Fibroblast of skin of scalp (primary cell): ENCODE measurements at places on chromosomes 11 and 22.
A peak's percentile ranks its signal among the peaks of the same experiment; 100 is the strongest.

DNA sequence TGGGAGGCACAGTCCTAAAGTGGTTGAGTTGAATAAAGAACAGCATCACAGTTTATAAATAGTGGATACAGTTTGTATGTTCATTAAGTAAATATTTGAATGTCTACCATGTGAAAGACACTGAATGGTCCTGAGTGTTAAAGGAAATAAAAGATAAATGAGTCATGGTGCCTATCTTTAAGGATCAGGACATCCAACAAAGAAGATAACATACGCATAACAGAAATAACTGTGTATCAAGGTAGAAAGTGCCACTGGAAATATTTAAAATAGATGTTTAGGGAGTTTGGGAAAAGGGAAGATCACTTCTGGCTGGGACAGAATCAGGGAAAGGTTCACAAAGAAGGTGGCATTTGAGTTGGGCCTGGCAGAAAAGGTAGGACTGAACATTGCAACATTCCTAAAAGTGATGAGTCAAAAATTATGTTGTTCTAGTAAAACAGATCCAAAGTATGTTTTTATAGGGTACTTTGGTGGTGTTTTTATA lies 41.5 kb downstream of the CSTPP1 start:
- DNase-seq, result no peak

- no peak for DNase-seq
These were observed 504.7 kb upstream of the ARHGAP42 start for GRCh38 chr11:100182350-100182749.

- DNase-seq, result no peak
These were observed 72.1 kb upstream of the CD44 start for GRCh38 chr11:35066783-35067423.

GRCh38 chr11:77879218-77879617 lies 58.3 kb downstream of the AAMDC start:
- peak; percentile 55 for DNase-seq

DNA sequence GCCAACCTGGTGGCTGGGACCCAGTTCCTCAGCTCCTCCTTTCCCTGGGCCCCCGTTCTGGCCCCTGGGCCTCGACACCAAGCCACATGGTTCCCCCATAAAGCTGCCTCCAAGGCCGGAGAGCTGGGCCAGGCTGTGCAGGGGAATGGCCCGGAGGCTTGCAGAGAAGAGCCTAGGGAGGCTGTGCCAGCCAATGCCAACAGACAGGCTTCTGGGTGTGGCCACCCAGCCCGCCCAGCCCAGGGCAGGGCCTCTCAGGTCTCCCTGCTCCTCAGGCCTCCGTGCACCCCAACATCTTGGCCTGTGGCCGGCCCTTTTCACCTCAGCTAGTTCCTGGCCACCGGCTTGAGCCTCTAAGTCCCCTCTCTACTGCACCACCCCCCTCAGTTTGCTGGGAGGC lies 17.4 kb upstream of the FLRT1 start:
- DNase-seq, result no peak

GRCh38 chr22:42967933-42968332 lies 47.0 kb downstream of the PACSIN2 start:
- peak; percentile 44 for DNase-seq

- DNase-seq, result peak; percentile 82
These were observed 4.5 kb upstream of the TIMP3 start for GRCh38 chr22:32796865-32797573.

GRCh38 chr11:107265591-107266121 lies 192.0 kb downstream of the CWF19L2 start:
- DNase-seq, result no peak

GRCh38 chr11:48193876-48194275 lies 22.7 kb upstream of the OR4B1 start:
- peak; percentile 8 for DNase-seq

DNA sequence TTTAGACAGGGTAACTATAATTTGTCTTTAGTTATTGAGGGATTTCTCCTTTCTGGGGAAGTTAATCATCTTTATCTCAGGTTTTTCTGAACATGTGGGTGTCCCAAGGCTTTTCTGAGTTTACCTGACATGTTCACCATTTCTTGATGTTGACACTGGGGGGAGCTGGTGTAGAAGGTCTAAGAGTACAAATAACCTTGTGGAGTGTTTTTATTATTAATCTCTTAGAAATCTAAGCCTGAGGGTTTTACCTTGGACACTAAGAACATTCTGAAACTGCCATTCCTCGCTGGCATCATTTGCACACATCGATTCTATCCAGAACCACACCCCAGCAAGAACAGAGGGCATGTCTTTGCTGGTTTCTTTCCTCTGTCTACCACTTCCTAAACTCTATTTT lies 15.6 kb upstream of the C11orf91 start:
- peak; percentile 44 for DNase-seq

DNA sequence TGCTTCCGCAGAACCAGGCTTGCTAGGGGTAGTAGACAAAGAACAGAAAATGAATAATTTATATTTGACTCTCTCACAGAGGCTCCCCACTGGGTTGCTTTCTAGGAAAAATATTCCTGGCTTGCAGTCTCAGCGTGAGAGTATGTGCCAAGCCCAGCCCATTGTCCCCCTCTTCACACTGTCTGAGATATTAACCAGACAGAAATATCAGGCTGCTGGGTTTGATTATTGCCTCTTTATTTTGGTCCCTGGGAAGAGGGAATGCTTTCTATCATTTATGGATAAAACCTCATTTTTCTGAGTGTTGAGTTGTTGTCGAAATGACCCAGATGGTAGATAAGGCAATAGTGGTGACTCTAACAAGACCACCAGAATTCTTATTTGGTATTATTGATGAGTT lies 367.9 kb downstream of the METTL15 start:
- DNase-seq, result peak; percentile 81

DNA sequence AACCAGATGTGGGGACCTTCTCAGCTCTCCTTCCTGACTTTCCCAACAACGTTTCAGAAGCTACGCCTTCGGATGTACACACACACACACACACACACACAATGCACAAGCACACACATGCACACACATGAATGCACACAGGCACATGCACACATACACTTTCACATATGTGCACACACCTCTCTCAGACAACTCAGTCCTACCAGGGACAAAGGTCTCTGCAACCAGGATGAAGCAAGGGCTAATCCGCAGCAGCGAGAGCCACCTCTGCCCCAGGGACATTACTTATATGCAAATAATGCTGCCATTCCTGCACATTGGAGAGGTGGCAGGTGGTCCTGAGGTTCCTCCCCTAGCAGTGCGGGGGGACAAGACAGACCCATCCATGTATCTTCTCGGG lies 27.4 kb upstream of the LINC01488 start:
- DNase-seq, result no peak

GRCh38 chr11:70544774-70545609 lies 146.7 kb downstream of the CTTN start:
- peak; percentile 20 for DNase-seq

DNA sequence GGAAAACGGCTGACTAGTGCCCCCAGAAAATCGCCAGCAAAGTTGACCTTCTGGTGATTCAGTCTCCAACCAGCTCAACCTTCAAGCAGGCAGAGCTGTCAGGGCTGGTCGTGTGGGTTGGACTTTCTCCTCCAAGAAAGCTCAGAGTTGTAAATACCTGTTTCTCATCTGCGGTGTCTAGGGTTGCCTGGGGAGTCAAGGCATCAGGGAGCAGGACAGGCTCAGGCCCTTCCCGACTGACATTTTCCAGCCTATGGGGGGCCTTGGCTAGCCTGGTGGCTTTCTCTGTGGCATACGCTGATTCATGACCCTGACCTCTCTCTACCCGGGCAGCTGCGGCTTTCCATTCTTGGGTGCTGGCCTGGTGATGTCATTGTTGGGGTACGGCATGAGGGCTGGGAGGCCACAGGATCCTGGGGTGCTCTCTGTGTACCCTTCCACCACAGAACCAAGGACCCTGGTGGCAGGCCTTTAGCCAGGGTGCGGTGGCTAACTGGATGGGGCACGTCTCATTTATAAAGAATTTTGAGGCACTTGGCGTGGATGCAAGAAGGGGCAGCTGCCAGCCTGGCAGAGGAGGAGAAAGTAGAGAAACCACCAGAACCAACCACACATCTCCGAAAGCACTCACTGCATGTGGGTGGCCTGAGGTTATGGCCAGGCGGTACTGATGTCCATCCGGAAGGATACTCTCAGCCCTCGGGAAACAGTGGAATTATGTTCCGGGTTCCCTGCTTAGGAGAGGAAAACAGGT lies 64.9 kb downstream of the BCR start:
- DNase-seq, result no peak

DNA sequence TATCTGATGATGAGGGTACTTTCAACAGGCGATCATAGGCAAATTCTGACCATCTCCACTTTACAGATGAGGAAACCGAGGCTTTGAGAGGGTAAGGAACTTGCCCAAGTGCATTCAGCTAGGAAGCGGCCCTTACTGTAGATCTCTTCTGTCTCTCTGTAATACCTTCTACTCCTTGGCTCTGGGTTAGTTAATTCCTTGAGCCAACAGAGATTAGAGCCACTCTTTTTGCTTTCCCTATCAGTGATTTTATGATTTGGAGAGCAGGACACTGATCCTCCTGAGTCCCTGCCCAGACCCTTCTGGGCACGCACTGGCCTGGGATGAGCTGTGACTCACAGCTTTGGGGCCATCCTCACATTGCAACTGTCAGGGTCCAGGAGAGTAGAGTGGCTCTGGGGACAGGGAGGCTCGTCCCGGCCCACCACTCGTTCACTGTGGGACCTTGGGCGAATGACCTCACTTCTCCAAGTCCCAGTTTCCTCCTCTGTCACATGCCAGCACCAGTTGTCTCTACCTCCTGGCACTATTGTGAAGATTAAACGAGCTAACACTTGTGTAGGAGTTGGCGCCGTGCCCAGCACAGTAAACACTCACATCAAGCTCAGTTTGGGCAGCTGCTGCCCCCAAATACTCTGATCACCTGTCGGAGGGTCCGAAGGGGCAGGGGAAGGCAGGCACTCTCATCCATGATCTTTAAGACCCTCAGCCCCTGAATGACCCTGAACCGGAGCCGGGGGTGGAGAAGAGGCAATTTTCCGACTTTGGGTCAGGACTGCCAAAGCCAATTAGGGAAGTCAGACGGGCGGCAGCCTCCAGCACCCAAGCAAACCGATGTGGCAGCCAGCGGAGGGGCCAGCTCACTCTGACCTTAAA lies 235.0 kb downstream of the MIAT start:
- no peak for DNase-seq

DNA sequence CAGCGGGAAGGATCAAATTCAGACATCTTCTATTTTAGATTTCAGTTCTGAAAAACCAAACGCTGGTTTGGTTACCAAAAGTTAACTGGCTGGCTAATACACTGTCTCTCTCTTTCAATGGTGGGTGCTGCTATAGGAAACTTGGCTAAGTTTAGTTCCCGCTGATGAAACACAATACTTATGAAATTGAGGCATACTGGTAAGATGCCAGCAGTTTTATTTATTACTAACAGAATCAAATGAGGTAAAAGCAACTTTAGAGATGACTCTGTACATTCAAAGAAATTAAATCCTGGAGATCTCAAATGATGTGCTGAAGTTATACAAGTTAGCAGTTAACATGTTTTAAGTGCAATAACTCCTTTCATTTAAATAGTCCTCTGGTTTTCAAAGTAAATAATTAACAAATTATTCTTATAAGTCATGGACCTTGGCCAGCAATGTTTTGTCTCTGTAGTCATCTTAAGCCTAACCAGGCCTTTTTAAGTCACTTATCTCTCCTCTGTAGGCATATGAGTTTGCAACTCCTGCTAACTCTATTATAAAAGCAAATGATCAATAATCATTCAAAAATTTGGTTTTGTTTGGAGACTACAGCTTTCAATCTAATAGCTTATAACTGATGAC lies 54.8 kb downstream of the PAK1 start:
- DNase-seq, result no peak

- DNase-seq, result no peak
These were observed 194.3 kb upstream of the MTNR1B start for GRCh38 chr11:92775003-92775676.

GRCh38 chr11:32012049-32012448 lies 78.8 kb upstream of the RCN1 start:
- DNase-seq, result no peak

DNA sequence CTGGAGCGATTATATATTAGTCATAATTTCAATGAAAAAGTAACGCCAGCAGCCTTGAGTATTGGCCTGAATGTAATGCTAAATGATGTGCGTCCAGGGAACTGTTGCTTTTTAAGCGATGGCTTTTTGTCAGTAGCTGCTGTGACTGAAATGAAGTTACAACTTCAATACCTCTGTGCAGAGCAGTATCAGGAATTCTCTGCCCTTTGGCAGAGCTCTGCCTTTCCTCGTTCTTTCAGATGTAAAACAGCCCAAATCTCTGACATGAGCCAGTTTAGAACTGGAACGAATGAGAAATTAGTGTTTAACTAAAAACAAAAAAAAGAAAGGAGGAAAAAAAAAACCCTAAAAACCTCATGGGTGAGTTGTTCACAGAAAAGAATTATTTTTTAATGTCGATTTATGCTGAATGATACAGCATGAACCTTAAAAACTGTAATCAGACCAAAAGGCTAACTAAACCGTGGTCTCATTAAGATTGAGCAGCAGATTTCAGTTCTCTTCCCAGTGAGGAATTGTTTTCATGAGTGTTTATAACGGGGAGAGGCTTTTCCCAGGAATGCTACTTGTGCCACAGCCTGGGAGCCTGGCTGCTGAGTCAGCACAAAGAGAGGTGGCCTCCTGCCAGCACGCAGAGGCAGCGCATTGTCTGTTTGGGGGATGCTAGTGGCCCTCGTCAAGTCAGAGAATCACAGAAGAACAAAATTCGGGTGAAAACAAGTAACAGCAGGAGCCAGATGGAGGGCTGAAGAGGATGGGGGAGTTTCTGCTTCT lies 146.2 kb upstream of the RASSF10 start:
- DNase-seq, result peak; percentile 91

DNA sequence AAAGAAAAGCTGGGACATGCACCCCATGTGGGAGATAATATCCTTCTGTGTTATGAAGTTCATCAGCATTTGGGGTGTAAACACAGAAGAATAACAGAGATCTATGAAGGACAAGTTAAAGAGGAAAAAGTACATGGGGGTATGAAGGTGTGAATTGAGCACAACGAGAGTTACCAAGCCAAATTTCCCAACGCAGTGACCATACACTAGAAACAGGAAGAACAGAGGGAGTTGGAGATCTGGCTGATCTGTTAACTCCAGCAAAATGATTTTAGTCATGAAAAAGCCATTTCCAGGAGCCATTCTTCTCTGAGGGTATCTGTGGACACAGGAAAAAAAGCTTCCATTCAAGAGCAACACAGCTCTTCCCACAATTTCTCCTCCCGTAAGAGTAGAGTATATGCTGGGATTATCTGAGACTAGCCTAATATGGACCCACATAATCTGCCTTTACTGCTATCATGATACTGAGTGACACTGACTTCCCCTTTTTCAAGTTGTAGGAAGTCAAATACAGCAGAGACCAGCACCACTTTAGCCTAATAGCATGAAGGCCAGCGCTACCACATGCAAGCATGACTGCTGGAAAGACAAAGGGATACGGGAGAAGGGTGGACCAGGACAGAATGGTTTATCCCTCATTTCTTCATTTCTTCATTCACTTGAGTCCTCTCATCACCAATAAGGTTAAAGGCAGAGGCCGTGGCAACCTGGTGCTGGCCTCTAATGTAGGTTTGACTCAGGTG lies 19.6 kb upstream of the OR8D2 start:
- no peak for DNase-seq

GRCh38 chr22:47781024-47781423 lies 1018.6 kb downstream of the TBC1D22A start:
- no peak for DNase-seq
